ENCODE measurements at places on chromosomes 4 and X. TPM values are rescaled to one million over a fixed set of nuclear protein-coding genes. Genes with fewer than 3 reads are reported as not detected.
A peak's percentile ranks its signal among the peaks of the same experiment; 100 is the strongest.

DNA sequence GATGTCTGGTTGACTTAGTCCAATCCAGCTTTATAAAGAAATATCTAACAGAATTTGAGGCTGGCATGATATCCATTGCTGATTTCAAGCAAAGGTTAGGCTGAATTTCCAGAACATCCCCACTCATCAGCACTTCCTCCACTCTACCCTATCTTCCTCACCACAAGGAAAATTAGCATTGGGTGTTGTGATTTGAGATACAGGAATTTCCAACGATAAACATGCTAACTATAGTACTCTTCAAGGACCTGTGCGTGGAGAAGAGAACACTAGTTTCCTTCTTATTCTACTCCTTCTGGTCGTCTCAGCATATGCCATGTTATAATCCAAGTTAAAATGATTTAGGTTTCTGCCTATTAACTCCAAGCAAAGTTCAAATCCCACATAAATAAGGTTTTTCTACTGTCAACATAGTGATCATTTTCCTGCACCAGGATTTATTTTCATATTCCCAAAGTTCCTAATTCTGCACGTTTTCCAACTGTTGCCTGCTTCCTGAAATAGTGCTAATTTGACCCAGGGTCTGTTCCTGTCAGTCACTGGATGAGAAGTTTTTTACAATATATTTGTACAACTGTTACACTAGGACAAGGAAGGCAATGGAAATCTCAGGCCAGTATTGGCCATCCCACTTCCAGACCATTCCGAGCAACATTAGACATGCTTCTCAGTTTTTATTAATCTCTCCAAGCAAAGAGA is 177.6 kb upstream of the EDNRA start:
- no peak overlapping the region for H3K4me3 ChIP-seq
- H3K36me3 ChIP-seq: no peaks in the 10 kb centered on the region
- no peaks in the 10 kb centered on the region for H3K27me3 ChIP-seq
- H3K27ac ChIP-seq: no peak overlapping the region
- no peak for DNase-seq
- H3K4me1 ChIP-seq: no peaks in the 10 kb centered on the region

GRCh38 chr4:2413821-2414610 is 4.4 kb downstream of the ZFYVE28 start:
- no peak overlapping the region for H3K4me3 ChIP-seq
- H3K36me3 ChIP-seq: no peaks in the 10 kb centered on the region
- H3K27ac ChIP-seq: peak overlapping the region; percentile 29
- H3K27me3 ChIP-seq: no peaks in the 10 kb centered on the region
- H3K4me1 ChIP-seq: peaks cover 30% of the 10 kb centered on the region

The MAGEB2 gene
- total RNA-seq: not detected

DNA sequence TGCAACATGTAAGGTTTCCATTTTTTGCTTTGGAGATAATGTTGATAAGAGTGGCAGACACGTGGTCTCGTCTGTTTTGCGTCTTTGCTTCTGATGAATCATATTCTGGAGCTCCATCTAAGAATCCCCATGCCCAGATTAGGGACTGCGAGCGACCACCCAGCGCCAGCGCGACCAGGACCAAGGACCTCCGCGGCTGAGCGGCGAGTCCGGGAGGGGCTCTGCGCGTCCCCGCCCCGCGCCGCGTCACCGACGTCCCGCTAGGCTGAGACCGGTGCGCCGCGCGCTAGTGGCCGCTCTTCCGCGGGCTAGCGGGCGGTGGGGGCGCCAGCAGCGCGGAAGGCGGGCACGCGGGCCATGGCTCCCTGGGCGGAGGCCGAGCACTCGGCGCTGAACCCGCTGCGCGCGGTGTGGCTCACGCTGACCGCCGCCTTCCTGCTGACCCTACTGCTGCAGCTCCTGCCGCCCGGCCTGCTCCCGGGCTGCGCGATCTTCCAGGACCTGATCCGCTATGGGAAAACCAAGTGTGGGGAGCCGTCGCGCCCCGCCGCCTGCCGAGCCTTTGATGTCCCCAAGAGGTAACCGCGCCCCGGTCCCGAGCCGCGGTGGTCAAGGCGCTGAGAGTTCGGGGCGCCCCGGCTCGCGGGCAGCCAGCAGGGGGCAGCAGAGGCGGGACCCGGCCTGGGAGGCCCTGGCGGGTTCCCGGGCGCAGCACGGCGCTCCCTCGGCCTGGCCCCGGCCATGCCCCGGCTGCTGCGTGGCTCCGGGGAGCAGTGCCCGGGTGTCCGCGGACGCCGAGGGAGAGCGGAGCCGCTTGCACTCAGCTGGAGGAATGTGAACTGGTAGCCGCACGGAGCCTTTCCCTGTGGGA is at the start of gene SRD5A3:
Gene SRD5A3, plus strand, starts transcription at position 263 of the 871 bp plus-strand sequence. Its CDS starts 95 bp downstream, at position 358.
- H3K36me3 ChIP-seq: no peaks in the 10 kb centered on the region
- H3K27ac ChIP-seq: peak within 1 kb of the TSS; percentile 99
- H3K4me1 ChIP-seq: no peaks in the 10 kb centered on the region
- H3K27me3 ChIP-seq: no peaks in the 10 kb centered on the region

The EXOC1L gene
- total RNA-seq: not detected

DNA sequence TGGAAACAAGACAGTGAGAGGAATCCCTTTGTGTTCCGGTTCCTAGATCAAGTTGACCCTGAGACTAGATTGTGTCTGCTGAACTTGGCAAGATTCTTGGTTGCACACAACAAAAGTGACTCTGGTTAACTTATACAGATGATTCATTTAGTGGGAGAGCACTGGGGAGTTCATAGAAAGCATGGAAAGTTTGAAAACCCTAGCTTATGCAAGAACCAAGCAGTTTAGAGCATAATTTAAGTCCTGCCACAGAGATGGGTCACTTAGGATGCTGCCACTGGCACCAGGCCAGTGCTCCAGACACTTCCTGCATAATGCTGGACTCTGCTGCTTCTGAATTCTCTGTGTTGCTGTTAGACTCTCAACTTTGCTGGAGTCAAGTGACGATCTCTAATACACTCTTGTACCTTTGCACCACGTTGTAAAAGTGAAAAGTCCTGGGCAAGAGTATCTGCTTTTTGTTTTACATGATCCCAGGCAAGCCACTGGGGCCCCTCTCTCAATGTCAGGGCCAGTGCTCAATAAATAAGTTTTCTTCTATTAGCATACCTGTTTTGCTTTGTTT is 12.7 kb upstream of the DCUN1D4 start:
- no peaks in the 10 kb centered on the region for H3K4me1 ChIP-seq
- H3K36me3 ChIP-seq: no peaks in the 10 kb centered on the region
- H3K27ac ChIP-seq: no peak overlapping the region
- H3K27me3 ChIP-seq: no peaks in the 10 kb centered on the region
- no peak for DNase-seq

DNA sequence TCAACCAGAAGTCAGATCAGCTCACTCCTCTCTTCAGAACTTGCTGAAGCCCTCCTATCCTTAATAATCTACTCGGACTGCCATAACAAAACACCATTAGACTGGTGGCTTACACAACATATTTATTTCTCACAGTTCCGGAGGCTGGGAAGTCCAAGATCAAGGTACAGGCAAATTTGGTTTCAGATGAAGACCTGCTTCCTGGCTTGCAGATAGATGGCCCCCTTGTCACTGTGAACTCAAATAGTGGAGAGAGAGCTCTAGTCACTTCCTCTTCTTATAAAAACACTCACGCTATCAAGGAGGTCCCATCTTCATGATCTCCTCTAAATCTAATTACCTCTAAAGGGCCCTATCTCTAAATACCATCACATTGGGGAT is 125.1 kb downstream of the CAMK2D start:
- H3K27ac ChIP-seq: no peak overlapping the region
- H3K36me3 ChIP-seq: no peaks in the 10 kb centered on the region
- no peak overlapping the region for H3K4me3 ChIP-seq
- H3K27me3 ChIP-seq: no peaks in the 10 kb centered on the region
- peaks cover 74% of the 10 kb centered on the region for H3K4me1 ChIP-seq

The ERVMER34-1 gene
- total RNA-seq: not detected

DNA sequence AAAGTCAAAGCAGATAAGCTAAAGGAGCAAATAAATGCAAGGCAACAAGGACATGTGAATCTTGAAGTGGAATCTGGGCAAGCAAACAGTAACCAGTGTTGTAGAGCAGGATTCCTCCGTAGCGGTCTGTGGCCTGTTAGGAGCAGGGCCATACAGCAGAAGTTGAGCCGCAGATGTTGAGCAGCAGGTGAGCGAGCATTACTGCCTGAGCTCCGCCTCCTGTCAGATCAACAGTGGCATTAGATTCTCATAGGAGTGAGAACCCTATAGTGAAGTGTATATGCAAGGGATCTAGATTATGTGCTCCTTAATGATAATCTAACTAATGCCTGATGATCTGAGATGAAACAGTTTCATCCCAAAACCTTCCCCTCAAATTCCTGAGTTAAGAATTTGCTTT is 550.7 kb downstream of the ADGRL3 start:
- no peak overlapping the region for H3K27ac ChIP-seq
- H3K36me3 ChIP-seq: no peaks in the 10 kb centered on the region
- H3K4me1 ChIP-seq: no peaks in the 10 kb centered on the region
- no peak for DNase-seq
- H3K27me3 ChIP-seq: no peaks in the 10 kb centered on the region
- H3K4me3 ChIP-seq: no peak overlapping the region

DNA sequence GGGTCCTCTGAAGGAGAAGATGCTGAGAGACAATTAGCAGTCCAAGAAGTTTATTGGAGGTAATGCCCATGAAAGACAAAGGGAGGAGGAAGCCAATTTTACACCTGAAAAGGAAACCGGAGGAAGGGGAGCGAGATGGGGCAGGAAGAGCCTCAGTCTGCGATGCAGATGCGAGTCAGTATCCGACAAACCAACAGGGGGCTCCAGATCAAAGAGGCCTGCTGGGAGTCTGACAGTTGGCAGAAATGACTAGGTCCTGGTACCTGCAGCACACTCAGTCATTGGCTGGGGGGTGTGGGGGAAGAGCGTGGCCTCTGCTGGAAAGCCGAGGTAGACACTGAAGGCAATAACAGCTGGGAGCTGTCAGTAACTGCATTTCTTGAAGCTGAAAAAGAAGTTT is 231.1 kb upstream of the CENPE start:
- H3K27me3 ChIP-seq: no peaks in the 10 kb centered on the region
- DNase-seq: no peak
- no peak overlapping the region for H3K4me3 ChIP-seq
- H3K27ac ChIP-seq: no peak overlapping the region
- H3K4me1 ChIP-seq: no peaks in the 10 kb centered on the region

The DGAT2L6 gene
- not detected for total RNA-seq

- H3K4me3 ChIP-seq: no peak overlapping the region
- peaks cover 13% of the 10 kb centered on the region for H3K27me3 ChIP-seq
- H3K27ac ChIP-seq: no peak overlapping the region
- DNase-seq: no peak
- H3K36me3 ChIP-seq: no peaks in the 10 kb centered on the region
Observed at GRCh38 chrX:110013968-110014367, 11.1 kb downstream of the TMEM164 start.

- H3K36me3 ChIP-seq: no peaks in the 10 kb centered on the region
- DNase-seq: peak; percentile 23
- peak overlapping the region; percentile 93 for H3K27ac ChIP-seq
- H3K27me3 ChIP-seq: no peaks in the 10 kb centered on the region
Observed at GRCh38 chr4:128810331-128810870, 901 bp downstream of the JADE1 start.

The MEPE gene
- not detected for total RNA-seq

Measured in tibial nerve (tissue), 4 donors.